ENCODE measurements at places on chromosomes 5 and 9. TPM values are rescaled to one million over a fixed set of nuclear protein-coding genes. Genes with fewer than 3 reads are reported as not detected.

MSANTD3 gene
- polyA plus RNA-seq = 38.3 TPM

PPP3R2 gene
- polyA plus RNA-seq = not detected

WDR31 gene
- polyA plus RNA-seq = 2.0 TPM

NMUR2 gene
- not detected for polyA plus RNA-seq

ELOVL7 gene
- polyA plus RNA-seq = 0.05 TPM

C5orf52 gene
- not detected for polyA plus RNA-seq

SLC6A19 gene
- not detected for polyA plus RNA-seq

Measured in BJ (cell line).